ENCODE measurements at places on chromosomes 1 and 21. TPM values are rescaled to one million over a fixed set of nuclear protein-coding genes. Genes with fewer than 3 reads are reported as not detected.

NBPF6 gene
- total RNA-seq = not detected

LCE2C gene
- not detected for total RNA-seq

AADACL4 gene
- total RNA-seq = not detected

FAM229A gene
- total RNA-seq = 8.7 TPM

LCE2B gene
- not detected for total RNA-seq

PCP4 gene
- 20.3 TPM for total RNA-seq

VSIG8 gene
- not detected for total RNA-seq

GPX7 gene
- 35.4 TPM for total RNA-seq

Data from type B pancreatic cell (in vitro differentiated cells).